Germinal center (tissue), 1 donor: ENCODE measurements at places on chromosomes 7 and 10.

DNA sequence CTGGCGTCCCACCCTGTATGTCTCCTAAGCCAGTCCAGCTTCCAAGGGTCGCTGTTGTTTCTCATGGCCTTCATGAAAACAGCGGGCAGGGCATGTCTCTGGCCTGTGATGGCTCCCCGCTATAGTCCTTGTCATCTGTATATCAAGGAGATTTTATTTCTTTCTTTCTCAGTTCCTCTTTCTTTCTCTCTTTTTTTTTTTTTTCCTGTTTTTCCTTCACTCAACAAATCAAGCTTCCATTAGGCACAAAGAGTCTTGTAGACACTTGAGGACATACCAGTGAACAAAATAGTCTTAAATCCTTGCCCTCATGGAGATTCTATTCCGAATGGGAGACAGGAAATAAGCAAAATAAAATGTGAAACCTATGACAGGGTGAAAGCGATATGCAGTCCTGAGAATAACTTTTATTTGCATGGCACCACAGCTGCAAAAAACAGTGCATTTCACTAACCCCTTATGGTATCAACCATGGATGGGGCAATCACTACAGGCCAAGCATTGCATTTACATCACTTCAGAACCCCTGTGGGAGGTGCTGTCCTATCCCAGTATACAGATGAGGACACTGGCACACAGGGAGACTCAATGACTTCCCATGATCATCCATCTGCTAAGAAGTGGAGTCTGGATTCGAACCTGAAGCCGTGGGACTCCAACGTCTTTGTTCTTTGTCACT lies 50.7 kb downstream of the SYPL1 start:
- peak; percentile 55 for DNase-seq

- no peak for DNase-seq
Measured at GRCh38 chr7:13198727-13199126, 511.3 kb downstream of the ARL4A start.

DNA sequence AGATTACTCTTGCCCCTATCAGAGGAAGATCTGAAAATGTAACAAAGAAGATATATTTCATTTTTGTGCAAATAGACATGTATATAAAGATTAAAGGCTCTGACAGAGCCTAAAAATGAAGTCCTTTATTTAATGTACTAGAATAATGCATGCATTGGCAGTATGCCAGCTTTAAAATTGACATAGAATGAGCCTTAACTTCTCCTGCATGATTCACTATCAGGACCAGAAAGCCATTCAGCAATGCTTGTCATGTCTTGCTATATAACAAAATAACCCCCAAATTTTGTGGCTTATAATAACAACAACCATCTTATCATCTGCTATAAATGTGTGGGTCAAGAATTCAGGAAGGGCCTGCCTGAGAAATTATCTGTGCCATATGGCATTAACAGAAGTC lies 411.9 kb downstream of the GRM8 start:
- no peak for DNase-seq

- DNase-seq: no peak
Measured at GRCh38 chr10:44024356-44025116, 360.4 kb downstream of the CXCL12 start.

DNA sequence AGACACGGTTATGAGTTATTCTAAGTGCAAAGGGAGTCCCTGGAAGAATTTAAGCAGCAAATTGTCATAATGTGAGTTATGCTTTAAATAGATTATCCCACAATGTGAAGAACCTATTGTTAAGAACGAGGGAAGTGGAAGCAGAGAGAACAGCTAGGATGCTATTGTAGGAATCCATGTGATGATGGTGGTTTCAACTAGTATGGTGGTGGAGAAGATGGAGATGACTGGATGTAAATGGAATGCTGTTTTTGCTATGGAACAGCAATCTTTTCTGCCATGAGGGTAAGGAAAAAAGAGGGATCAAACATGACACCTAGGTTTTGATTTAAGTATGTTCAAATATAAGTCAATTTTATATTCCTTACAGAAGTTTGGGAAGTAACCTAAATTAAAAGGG lies 191.3 kb downstream of the RNF133 start:
- DNase-seq: no peak

GRCh38 chr7:126635545-126635944 lies 617.2 kb downstream of the GRM8 start:
- no peak for DNase-seq

GRCh38 chr10:71333129-71333887 lies 14.2 kb downstream of the SLC29A3 start:
- peak; percentile 21 for DNase-seq

DNA sequence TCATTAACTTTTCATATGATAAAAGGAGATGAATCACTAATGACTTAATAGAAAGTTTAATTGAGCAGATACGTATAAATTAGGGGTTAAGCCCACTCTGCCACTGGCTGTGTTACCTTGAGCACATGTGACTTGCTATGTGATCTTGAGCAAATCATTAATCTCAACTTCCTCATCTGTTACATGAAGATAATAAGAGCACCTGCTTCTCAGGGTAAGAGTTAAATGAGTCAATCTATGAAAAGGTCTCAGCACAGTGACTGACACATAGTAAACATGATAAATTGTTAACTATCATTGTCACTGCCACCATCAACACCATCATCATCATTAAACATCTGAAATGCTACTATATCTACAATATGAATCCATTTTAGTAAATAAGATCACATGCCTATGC lies 110.8 kb downstream of the TPK1 start:
- no peak for DNase-seq

DNA sequence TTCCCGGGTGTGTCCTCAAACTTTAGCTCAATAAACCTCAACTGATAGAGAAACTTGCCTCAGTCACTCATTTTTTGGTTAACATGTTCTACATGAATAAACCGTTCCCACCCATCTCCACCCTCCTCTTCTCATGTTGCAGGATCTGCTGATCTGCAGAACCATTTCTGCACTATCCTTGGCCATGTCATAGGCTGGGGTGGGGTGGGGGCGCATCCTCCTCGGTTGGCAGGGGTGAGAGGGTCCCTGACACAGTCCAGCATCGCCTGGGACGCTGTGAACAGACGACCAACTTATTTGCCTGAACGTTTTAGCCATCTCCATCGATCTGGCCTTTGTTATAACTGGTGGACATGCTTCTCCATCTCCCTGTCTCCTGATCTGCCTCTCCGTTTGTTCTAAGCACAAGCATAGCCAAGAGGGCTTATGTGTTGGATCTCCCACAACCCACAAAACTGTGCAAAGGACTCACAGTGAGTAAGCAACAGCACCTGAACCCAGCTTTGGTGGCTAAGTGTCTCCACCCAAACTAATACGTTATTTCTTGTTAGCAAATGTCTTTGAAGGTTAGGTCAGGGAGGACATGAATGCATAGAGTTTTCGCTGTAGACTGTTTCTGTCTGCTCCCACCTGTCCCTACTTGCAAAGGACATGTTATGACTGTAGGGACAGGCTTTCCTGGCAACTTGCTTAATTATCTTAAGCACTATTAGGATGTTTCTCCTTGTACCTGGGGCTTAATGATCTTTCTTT lies 51.7 kb downstream of the PRKCQ start:
- DNase-seq: no peak

DNA sequence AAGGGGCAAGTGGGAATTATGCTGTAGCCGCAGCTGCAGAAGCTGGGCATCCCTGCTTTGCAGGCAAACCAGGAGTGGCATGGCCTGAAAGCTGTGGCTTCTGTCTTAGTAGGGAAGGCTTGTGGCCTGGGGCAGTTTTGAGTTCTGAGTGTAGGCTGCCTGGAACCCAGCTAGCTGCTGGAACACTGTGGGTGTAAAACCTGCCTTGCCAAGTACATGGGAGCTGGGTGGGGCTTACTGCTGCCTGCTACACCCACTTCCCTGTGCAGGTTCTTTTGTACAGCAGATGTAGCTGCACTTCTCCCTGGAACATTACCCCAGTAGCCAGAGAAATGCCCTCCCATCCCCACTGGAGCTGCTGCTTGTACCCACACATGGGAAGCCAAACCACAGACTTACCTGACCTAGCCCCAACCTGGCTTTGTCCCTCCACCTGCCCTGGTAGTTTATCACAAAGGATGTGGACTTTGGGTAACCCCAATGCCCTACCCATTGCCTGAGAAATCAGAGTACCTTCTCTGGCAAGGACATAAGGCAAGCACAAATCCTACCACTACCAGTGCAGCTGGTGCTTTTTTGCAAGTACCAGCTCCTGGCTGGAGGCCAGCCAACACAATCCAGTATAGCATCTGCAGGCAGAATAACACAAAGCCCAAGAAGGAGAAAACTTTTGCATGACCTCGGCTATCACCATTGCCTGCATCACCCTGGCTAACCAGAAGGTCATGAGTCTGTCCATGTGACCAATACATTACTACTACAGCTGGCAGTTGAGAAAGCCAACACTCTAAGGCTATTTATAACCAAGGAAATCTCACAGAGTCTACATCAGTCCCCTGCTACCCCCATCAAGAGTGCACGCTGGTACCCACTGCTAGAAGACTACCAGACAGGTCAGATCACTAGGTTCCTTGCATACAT lies 26.5 kb upstream of the PPP1R3A start:
- DNase-seq: no peak

DNA sequence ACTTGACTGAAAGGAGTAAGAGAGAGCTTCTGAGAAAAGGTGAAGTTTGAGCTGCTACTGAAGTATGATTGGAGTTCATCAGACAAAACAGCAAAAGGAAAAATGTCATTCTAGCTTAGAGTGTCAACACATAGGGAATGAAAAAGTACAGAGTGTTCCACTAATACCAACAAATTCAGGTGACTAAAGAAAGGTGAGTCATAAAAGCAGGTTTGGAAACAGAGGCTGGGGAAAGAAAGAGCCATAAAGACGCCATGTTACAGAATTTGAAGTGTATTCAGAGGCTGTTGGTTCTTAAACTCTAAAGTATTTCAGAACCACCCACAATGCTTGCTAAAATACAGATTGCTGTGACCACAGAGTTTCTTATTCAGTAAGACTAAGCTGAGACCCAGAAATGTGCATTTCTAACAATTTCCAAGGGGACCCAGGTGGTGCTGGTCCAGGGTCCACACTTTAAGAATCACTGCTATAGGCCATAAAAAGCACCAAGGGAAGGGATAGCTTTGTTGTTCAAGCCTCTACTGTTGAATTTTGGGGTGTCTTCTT lies 143.1 kb downstream of the ELAPOR2 start:
- DNase-seq: no peak

- no peak for DNase-seq
Measured at GRCh38 chr10:20776384-20777118, 120.6 kb downstream of the NEBL start.

DNA sequence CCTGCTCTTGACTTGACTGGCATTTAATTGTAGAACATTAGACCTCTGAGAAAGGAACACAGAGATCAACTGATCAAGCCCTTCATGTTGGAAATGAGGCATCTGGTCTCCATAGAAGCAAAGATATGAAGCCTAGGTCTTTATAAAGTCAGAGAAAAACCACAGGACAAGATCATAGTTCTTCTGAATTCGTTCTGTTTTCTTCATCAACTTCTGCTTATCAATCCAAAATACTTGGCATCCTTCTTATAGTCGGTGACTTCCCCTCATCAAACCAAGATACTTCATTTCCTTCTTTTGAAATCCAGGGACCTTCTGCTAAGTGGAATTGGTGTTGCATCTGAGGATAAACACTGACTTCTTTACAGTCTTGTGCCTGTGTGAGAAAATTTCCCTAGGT lies 77.1 kb upstream of the PRKCQ start:
- DNase-seq: no peak

DNA sequence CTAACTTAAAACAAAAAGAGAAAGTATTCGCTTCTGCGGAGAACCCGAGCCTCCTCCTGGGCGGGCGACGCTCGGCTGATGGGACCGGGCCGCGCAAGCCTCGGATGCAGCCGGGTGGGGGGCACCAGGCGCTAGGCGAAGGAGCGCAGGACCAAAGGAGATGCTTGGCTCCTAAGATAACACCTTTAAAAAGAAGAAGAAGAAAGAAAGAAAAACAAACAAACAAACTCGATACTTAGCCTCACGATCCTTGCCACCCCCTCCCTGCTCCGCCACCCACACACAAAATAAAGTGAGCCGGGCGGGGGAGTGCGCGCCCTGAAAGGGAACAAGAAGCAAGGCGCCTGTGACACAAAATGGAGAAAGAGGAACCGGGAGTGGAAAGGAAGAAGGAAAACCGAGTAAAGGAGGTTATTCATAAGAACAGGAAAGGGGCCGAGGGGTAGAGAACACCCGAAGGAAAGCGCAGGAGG lies 34.0 kb upstream of the EBLN1 start:
- peak; percentile 50 for DNase-seq

GRCh38 chr7:100111914-100112313 lies 7.2 kb downstream of the TAF6 start:
- DNase-seq: no peak

GRCh38 chr7:22445140-22445743 lies 54.7 kb downstream of the STEAP1B start:
- DNase-seq: peak; percentile 56

- no peak for DNase-seq
Measured at GRCh38 chr10:28397229-28397628, 94.4 kb upstream of the MPP7 start.

GRCh38 chr10:96271016-96271815 lies at the start of gene BLNK:
Gene BLNK, minus strand, starts transcription at chr10:96271569. Its CDS starts 171 bp downstream, at chr10:96271398.
- peak; percentile 72 for DNase-seq

- DNase-seq: no peak
Measured at GRCh38 chr7:34269084-34269483, 363.7 kb downstream of the BMPER start.

DNA sequence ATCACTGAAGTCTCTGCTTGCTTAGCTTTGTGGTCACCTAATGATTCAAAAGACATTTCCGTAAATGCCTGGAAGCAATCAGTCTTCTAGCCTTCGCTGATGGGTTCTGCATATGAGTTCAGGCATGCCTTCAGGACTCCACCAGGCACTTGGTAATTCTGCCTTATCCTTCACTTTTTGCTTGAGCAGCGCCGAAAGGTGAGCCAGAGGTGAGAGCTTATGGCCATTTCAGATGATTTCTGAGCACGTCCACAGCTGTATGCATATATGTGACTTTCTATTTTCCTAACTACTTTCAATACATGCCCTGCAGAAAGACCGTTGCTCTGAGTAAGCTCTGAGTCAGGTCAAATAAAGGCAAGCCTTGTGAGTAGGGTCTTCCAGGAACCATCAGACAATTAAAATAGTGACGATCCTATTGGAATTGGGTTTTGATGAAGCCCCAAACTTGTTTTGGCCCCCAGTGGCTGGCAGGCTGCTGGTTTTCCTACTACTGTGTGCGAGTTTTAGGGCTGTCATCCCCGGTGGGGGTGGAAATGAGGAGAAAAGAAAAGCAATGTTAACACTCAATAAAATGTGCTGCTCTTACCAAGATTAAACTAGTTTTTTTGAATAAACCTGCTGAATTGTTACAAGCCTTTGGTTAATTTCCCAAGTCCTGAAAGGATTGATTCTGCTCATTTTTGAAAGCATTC lies 154.4 kb upstream of the AKR1E2 start:
- no peak for DNase-seq

DNA sequence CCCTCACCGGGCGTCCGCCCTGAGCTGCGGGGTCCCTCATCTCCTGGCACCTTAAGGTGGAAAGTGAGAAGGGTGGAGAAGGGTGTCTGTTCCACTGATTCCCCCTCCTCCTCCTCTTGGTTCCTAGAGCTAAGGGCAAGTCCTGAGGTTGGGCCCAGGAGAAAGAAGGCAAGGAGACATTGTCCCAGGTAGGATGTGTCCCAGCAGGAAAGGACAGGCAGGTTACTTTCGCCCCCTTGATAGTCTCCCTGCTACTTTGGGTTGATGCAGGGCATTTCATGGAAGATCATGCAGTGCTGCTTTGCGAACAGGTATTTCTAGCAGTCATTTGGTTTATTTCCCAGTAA lies 582 bp downstream of the STEAP2 start:
- no peak for DNase-seq
